Esophagus squamous epithelium (tissue), 5 donors: ENCODE measurements at places on chromosomes 13 and 19.

DNA sequence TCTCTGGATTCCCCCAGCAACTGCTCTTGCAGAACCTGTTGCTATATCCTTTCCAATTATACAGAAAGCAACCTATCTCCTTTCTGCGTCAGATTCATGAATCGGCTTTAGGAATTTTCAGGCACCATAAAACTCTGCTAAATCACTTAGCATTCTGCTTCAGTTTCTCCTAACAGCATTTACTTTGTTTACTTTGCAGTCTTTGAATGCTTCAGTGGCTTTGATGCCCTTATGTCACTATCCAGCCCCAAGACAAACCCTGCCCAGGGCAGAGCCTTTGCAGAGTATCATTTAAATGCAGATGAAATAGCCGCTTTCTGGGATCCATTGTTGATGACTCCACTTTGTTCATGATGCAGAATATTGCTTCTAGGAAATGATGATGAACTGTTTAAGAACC lies 43.1 kb downstream of the SLITRK1 start:
- DNase-seq: no peak

- DNase-seq: no peak
Measured at GRCh38 chr19:48596679-48597465, 9.7 kb upstream of the SPACA4 start.

DNA sequence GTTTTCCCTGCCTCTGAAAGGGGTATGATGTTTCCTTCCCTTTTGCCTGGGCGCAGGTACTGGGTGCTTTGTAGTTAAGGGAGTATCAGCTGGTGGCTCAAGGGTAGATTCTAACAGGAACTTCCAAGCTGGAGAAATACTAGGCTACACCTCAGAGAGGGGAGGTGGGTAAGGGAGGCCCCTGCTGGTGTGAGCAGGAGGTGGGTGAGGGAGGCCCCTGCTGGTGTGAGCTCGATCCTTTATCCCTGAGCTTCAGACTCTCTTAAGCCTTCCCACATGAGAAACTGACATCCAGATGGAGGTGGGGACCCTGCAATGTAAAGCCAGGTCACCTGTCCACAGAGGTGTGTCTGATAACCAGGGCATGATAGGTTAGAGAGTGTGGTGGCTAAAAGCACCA lies 32.1 kb downstream of the CYP2B6 start:
- no peak for DNase-seq

DNA sequence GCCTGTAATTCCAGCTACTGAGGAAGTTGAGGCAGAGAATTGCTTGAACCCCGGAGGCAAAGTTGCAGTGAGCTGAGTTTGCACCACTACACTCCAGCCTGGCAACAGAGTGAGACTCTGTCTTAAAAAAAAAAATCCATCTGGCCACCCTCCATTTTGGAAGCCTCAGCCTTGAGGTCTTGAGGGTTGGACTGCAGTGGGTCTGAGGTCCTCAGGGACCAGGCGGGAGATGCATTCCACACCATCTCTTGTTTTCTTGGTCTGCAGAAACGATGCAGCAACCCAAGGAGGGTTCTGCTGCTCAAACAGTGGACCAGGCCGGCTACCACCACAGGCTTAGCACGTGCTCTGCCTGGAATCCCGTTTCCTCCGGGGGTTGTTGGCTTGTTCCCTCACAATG lies 299.3 kb downstream of the FGF9 start:
- DNase-seq: no peak

DNA sequence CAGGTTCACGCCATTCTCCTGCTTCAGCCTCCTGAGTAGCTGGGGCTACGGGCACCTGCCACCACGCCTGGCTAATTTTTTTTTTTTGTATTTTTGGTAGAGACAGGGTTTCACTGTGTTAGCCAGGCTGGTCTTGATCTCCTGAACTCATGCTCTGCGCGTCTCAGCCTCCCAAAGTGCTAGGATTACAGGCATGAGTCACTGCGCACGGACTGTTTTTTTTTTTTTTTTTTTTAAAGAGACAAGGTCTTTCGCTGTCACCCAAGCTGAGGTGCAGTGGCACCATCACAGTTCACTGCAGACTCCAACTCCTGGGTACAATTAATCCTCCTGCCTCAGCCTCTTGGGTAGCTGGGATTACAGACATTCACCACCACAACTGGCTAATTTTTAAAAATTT lies 8.2 kb upstream of the ADAMTS10 start:
- DNase-seq: no peak

- no peak for DNase-seq
Measured at GRCh38 chr19:41189425-41190065, 3.5 kb upstream of the CYP2S1 start.

DNA sequence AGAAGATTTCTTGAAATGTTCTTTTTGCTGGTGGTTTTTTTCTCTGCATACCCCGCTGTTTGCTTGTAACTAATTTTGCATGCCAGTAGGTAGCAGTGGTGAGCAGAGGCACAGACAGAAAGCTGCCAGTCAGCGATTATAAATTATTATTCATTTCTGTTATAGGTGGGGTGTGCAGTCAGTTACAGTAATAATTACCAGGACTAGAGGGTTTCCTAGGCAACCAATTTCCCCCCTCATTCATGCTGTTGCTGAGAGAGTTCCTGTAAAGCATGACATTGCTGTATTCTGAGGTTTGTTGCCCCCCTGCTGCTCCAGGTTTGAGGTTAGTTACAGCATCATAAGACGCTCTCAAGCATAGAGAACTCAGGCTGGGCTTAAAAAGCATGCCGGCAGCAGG lies 104.5 kb downstream of the URI1 start:
- DNase-seq: no peak

GRCh38 chr13:112960706-112961105 lies 8.3 kb upstream of the MCF2L start:
- no peak for DNase-seq

DNA sequence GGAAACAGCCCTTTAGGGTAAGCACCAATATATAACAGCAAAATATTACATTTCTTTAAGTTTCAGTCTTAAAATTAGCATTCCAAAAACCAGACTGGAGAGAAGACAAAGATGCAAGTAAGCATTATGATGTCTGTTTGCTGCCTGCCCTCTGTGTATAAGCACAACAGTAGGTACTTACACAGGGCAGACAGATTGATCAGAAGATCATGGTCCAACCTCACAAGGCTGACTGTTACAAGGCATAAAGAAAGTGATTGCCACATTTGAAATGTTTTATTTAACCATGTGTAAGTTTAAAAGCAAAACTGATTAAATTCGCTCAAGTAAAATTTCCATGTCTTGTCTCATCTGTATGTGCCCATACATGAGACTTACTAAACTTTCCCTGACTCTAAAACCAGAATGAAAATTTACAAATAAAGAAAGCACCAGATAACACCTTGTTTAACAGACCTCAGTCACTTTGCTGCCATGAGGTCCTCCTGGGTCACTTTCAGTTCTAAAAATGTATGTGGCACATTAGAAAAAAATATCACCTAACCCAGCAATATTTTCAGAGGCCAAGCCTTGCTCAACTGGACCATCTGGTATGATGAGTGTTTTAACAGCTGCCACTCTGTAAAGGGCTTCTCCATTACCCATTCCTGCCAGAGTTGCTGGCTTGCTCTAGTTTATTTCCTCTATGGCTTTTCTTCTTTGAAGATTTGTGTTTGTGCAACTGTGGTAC lies 297.0 kb downstream of the RBM26 start:
- DNase-seq: no peak

- DNase-seq: no peak
Measured at GRCh38 chr13:113034451-113035212, 65.6 kb downstream of the MCF2L start.

DNA sequence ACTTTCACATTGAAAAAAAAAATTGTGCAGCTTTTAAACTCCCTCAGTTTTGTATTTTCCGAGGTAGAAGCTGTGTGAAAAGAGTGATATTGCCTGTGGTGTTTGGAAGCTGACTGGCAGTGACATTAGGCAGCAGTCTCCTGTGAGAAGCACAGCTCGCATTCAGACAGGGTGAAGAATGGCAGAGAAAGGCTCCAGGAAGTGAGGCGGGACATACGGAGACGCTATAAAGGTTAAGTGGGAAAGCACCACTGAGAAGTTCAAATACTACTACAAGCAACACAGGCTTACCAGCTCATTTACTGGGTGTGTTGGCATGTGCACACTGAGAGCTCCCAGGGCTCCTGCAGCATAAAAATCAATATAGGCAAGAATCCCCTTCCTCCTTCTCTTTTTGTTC lies 88.4 kb downstream of the RXFP2 start:
- DNase-seq: no peak

- DNase-seq: no peak
Measured at GRCh38 chr19:43318203-43318602, 35.3 kb upstream of the CD177 start.

GRCh38 chr19:53004242-53004641 lies 9.5 kb upstream of the ERVV-1 start:
- no peak for DNase-seq

- DNase-seq: no peak
Measured at GRCh38 chr19:31424861-31425620, 75.8 kb upstream of the TSHZ3 start.

DNA sequence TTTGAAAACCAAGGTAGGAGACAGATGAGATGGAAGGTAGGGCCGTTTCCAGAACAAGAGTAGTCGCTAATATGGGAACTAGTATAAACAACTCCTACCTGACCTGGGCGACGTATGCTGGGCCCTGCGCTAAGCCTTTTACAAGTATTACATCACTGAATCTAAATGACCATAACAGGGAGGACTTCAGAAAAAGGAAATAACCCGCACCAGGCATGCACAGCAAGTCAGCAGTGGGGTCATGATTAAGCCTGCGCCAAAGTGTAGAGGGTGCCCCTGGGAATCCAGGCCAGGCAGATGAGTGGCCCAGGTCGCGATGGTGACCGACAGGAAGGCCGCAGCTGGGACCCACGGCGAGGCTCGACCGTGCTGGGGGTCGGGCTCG lies 613 bp downstream of the ATP13A1 start:
- no peak for DNase-seq

- no peak for DNase-seq
Measured at GRCh38 chr19:3768015-3768747, 3.8 kb downstream of the RAX2 start.
